SJSA1 (cell line): ENCODE measurements at places on chromosomes 7 and 10.

GRCh38 chr7:39293056-39293823 is 273.0 kb upstream of the YAE1 start:
- no peak for DNase-seq

- DNase-seq: no peak
Measured at GRCh38 chr7:99248391-99249095, 24.1 kb upstream of the MYH16 start.

GRCh38 chr10:75226656-75227055 is 9.1 kb downstream of the COMTD1 start:
- DNase-seq: no peak

DNA sequence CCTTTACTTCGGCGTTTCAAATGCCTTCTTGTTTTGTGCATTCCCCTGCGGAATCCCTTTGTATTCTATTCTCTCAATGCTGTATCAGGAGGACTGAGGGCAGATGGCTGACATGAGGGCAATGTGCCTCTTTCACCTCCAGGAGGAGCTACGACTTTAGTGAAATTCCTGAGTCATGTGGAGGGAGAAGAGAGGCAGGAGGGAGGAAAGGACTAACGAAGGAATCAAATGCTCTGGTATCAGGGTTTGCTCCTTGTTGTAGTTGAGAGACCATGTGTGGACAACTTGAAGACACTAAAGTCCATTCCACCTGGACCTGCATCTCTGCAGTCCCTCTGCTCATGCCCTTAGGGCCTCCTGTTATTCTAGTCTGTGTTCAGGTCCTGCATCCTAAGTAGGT is 40.2 kb upstream of the PRSS58 start:
- peak; percentile 5 for DNase-seq

GRCh38 chr10:34911661-34912205 is 96.6 kb upstream of the PARD3 start:
- DNase-seq: no peak

GRCh38 chr7:7795630-7796121 is 77.3 kb upstream of the RPA3 start:
- DNase-seq: no peak
